Muscle of back (tissue), 13 donors: ENCODE measurements at places on chromosomes 5 and 9.
A peak's percentile ranks its signal among the peaks of the same experiment; 100 is the strongest.

DNA sequence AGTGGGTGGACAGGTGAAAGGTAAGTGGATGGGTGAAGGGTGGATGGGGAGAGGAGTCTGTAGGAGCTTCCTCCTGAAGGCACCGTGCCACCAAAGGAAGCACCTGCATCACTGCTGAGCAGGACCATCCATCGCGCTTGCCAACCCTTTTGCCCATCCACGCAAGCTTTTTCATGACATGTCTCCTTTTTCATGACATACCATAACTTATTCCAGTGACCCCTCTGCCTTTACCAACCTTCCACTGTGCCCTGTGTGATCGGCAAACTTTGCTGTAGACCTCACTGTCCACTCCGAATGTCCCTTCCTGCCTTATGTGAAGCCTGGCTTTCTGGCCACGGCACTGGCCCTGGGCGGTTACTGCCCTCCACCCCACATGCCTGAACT is 13.4 kb downstream of the FLT4 start:
- no peak for DNase-seq

- DNase-seq, result no peak
Measured at GRCh38 chr9:124334568-124335319, 77.0 kb downstream of the NEK6 start.

GRCh38 chr5:66306105-66306843 is 162.2 kb downstream of the SREK1 start:
- DNase-seq, result peak; percentile 78

DNA sequence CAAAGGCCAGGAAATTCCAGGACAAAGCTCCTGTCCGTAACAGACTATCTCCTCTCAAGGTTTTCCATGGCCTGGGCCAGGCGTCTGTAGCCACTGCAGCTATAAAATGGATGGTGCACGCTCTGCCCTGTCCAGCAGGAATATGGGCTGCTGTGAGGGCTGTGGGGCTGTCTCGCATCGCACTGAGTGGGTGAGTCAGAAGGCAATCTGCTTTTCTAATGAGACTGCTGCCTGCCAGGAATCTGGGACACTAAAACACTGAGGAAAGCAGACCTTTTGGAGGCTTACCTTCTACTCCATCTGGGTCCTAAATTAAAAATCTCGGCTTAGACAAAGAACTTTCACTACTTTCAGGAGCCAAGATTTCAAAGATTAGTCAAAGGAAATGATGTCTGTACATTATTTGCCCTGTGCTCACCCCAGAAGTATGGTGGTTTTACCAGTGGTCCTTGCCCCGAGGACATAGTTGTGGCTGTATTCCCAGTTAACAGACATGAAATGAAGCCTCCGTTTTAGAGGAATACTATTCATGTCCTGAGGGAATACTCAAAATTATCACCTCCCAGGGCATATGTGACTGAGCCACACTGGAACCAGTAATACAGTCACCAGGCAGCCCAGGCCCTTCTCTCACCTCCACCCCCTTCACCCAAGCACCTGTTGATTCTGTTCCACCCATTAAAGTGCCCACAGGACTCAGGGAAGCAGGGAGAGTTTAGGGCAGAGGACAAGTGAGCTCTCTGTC is 56.4 kb downstream of the PFDN1 start:
- peak; percentile 74 for DNase-seq

DNA sequence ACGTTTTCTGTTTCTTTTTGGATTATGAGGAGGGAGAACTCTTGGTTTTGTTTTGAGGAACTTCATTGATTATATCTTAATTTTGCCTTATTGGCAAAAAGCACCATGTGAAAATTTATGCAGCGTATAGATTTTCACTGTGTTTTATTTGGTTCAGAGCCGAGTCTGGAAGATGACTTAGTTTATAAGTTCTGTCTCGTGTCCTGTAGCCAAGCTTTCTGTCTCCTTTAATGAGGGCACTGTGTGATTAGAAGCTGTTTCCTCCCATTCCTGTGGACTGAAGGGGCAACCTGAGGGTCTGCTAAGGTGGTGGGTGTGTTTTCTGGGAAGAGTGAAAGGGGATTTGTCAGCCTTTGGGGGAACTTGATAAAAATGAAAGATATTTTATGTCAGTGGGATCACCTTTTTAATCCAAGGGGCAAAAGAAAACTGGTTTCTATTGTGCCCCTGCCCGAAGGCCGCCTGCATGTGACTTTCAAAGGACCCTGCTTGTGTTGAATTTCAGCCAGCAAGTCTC is 262.1 kb downstream of the FANCC start:
- no peak for DNase-seq

GRCh38 chr9:3874449-3875360 is 348.9 kb upstream of the RFX3 start:
- DNase-seq, result no peak

DNA sequence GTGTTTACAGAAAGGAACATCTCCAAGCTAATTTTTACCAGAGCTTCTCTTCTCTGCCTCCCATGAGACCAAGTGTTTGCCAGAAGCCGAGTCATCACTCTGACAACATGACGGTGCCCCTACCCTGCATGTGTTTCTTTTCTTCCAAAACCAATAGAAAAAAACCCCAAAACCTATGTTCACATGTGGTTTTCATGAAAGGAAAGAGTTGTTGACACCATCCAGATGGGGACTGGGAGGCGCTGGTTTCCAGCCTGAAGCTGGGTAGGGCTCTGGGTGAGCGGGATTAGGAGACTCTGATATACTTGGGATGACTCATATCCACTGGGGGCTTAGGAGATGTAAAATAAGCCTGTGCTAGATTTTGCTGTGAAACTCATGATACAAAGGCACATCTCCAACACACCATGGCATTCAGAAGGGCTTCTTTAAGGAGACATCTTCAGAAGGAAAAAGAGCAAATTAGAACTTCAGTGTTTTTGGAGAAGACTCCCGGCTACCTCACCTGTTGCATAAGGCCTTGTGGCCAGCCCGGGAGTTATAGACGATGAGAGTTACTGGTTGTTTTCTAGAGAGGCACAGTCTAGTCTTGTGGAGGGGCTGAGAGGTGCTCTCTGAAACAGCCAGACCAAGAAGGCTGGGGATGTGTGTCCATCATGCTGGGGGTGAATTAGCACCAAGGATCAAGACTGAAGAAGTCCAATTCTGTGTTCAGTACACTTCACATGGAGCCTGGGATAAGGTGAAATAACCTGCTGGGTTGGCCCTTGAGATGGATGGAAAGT is 108.9 kb upstream of the LHFPL2 start:
- no peak for DNase-seq
